ENCODE measurements at places on chromosomes 2 and 18. TPM values are rescaled to one million over a fixed set of nuclear protein-coding genes. Genes with fewer than 3 reads are reported as not detected.

The ZNF892 gene
- total RNA-seq, result 13.3 TPM

DNA sequence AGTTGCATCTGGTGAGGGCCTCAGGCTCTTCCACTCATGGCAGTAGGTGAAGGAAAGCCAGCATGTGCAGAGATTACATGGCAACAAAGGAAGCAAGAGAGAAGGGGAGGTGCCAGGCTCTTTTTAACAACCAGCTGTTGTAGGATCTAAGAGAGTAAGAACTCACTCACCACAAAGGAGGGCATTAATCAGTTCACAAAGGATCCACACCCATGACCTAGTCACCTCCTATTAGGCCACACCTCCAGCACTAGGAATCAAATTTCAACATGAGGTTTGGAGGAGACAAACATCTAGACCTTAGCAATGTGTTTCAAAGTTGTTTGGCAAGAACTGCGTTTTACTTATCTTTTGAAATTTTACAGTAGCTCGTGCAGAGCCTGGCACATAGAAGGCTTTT, 20.5 kb upstream of the REG3A start:
- DNase-seq, result no peak

- no peak for DNase-seq
Observed at GRCh38 chr2:74675090-74675489, 21.0 kb downstream of the SEMA4F start.

DNA sequence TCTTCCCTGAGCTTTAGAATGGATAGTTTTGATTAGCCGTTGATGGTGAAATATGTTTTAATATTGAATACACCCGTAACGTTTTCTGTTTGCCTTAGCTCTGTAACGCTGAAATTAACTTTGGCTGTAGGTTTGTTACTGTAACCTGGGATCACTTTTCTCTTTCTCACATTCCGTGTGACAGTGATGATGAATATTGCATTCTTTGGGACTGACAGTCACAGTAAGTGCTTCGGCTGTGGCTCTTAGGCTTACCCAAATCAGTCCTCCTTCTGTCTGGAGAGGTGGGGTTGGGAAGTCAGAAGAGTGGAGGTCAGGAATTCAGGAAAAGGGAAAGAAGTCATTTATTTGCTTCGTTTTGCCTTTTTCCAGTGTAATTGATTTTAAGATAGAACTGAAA, 18.0 kb downstream of the RMC1 start:
- no peak for DNase-seq

The MSTN gene
- not detected for total RNA-seq

GRCh38 chr2:216017365-216017764, 4.0 kb upstream of the MREG start:
- no peak for DNase-seq

The ACOXL gene
- total RNA-seq, result 33.3 TPM

GRCh38 chr2:241909769-241910168, 40.2 kb downstream of the RTP5 start:
- no peak for DNase-seq

- no peak for DNase-seq
Observed at GRCh38 chr2:42965196-42965595, 172.8 kb upstream of the HAAO start.

The LIMS1 gene
- total RNA-seq, result 37.7 TPM

DNA sequence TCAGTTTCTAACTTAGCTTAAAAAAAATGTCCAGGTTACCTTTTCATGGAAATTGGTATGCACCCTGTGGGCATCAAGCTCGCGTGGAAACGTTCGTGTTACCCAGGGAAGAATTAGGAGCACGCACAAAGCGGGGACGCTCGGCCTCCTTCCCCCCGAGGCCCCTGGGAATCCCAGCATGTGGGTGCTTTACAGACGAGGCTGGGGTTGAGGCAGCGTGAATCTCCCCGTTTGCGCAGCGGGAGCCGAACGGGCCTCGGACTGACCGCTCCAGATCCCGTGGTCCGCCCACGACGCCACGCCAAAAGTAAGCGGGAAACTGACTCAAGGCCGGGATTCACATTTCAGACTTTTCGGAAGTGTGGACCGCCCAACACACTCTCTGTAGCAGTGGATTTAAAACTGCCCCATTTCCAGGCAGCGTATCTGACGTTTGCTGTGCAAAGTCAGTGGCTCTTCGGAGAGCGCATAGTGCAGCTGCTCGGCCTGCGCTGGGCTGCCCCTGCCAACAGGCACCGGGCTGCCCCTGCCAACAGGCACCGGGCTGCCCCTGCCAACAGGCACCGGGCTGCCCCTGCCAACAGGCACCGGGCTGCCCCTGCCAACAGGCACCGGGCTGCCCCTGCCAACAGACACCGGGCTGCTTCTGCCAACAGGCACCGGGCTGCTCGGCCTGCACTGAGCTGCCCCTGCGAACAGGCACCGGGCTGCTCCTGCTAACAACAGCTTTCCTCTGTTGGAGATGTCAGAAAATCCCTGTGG, 49.7 kb downstream of the SH3YL1 start:
- DNase-seq, result no peak

The VIT gene
- total RNA-seq, result 0.15 TPM

Data from H9 (cell line).